NCI-H187 treated with DMSO at 0.1 percent for 48 hours (cell line): ENCODE measurements at places on chromosomes 5 and 9.

- no peak for DNase-seq
Observed at GRCh38 chr5:159057996-159058395, 41.7 kb downstream of the EBF1 start.

DNA sequence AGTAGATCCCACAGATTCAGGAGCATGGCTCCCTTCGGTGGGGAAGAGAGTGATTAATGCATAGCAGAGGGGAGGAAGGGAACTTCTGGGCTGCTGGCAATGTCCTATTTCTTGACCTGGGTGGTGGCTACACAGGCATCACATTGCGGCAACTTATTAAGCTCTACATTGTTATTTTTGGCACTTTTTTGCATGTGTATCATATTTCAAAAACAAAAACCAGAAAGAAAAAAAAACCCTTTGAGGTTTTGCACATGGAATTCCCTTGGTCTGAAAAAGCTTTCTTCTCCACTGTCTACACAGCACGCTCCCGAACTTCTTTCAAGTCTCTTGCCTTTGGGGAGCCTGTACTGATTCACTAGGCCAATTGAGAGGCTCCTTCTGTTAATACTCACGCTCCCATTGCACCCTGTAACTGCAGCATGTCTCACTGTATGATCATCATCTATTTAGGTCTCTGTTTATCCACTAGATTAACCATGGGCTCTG, 25.1 kb downstream of the CEMIP2 start:
- no peak for DNase-seq

DNA sequence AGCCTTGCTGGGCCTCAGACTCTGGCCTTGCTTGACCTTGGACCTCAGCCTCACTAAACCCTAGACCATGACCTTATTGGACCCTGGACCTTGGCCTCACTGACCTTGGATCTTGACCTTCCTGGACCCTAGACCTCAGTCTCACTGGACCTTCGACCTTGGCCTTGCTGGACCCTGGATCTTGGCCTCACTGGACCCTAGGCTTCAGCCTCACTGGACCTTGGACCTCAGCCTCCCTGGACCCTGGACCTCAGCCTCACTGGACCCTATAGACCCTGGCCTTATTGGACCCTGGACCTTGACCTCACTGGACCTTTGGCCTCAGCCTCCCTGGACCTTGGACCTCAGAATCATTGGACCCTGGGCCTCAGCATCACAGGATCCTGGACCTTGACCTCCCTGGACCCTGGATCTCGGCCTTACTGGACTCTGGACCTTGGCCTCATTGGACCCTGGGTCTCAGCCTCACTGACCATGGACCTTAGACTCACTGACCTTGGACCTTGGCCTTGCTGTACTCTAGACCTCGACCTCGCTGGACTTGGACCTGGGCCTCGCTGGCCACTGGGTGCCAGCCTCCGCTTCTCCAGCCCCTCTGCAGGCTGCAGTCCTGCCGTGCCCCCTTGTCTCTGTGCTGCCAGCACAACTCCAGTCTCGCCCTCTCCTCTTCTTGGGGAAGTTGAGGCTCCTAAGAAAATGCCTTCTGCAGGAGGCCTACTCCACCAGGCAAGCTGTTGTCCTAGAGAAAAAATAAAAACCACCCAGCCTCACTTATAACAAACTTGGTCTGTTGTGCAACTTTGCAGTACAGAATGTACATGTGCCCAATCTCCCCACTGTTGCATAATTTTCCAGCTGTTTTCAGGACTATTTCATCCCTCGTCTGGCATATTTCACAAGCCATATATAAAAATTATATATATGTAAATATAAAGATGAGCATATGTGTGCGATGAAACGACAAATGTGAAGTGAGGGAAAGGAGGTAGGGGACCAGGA, 11.0 kb upstream of the ADAMTS2 start:
- no peak for DNase-seq

GRCh38 chr9:105127863-105128220, 116.6 kb upstream of the SLC44A1 start:
- DNase-seq = no peak

GRCh38 chr5:54590824-54591223, 73.3 kb downstream of the SNX18 start:
- DNase-seq = no peak

DNA sequence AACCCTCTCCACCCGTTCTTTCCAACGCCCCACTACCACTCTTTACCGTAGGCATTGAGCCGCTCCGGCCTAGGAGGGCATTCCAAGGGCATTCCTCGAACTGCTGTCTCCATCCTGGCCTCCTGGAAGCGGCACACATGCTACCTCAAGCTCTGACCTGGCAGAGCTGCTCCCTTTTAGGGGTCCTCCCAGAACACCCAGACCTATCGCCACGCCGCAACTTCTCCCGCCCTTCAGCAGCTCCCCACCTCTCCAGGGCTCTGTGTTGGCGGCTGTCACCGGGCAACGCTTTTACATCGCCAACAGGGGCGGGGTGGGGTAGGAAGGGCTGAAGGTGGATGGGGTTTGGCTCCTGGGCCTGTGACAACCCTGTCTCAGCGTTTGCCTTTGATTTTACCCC, 4.6 kb upstream of the MYORG start:
- DNase-seq = no peak

- DNase-seq = no peak
Observed at GRCh38 chr5:180589771-180590542, 1.3 kb downstream of the SCGB3A1 start.

DNA sequence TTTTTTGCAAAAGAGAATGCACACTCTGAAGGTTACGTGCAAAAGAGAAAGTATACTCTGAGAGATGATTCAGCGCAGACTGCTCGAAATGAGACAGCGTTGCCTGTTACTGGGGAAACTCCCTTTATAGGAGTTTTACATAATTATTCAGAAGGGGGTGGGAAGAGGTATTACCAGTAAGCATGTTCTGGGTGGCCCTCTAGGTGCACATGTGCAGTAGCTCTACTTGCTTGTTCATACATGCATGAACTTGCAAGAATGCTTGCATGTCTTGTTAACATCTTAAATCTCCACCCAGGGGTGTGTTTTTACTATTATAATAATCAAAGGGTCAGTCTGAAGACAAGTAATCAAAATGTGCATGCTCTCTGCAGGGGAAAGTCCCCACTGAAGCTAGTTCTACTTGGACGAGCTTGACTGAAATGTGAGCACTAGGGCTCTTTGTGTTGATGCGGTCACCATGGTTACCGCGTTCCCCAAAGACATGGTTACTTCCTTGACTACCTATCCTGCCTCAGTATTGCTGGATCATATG, 75.5 kb downstream of the SGCD start:
- DNase-seq = no peak

GRCh38 chr9:35500130-35500748, 10.3 kb downstream of the RUSC2 start:
- DNase-seq = no peak

DNA sequence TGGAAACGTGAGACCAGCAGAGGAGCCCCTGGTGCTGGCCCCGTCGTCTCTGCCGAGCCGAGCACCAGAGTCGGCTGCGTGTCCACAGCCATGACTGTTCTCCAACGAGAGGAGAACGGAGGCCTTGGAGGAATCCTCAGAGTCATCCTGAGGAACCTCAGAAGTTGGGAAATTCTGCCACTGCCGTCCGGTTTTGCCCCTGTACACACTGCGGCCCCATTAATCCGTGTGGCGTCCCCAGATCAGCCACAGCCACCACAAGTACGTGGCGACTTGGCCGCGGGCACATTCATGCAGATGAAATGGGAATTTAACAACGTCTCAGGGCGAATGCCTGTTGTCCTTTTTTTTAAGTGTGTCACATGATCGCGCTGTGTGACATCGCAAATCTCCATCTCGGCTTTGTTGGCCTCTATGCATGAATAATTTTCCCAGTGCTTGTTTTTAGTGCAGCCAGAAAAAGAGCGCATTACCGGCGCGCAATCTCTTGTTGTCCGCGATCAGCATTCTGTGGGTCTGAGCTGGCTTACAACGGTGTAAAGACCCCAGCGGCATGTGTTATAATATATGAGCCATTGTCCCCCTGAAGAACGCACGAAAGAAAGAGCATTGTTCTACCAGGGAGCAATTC, 323.0 kb upstream of the IRX4 start:
- no peak for DNase-seq

- DNase-seq = no peak
Observed at GRCh38 chr5:137734331-137734730, 1.6 kb downstream of the KLHL3 start.

- no peak for DNase-seq
Observed at GRCh38 chr5:119290607-119291006, 65.2 kb upstream of the TNFAIP8 start.

DNA sequence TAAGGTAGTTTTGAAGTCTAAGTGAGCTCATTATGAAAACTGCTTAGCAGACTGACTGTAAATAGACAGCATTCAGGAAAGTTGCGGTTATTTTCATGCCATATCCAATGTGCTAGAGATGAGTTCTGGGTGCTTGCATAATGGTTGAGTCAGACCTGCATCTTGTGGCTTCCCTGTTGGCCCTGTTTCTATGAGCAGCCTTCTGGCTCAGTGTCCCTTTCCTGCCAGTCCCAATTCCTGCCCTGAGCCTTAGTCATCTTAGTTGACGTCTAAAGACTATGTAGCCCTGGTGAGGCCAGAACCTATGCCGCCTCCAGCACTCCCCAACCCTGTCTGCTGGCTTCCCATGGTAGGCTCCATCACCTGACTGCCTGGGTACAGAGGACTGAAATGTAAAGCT, 76.3 kb upstream of the TNFSF8 start:
- no peak for DNase-seq

- DNase-seq = no peak
Observed at GRCh38 chr9:87199782-87200181, 252.5 kb upstream of the GAS1 start.
